ENCODE measurements at places on chromosomes 7 and 10.

DNA sequence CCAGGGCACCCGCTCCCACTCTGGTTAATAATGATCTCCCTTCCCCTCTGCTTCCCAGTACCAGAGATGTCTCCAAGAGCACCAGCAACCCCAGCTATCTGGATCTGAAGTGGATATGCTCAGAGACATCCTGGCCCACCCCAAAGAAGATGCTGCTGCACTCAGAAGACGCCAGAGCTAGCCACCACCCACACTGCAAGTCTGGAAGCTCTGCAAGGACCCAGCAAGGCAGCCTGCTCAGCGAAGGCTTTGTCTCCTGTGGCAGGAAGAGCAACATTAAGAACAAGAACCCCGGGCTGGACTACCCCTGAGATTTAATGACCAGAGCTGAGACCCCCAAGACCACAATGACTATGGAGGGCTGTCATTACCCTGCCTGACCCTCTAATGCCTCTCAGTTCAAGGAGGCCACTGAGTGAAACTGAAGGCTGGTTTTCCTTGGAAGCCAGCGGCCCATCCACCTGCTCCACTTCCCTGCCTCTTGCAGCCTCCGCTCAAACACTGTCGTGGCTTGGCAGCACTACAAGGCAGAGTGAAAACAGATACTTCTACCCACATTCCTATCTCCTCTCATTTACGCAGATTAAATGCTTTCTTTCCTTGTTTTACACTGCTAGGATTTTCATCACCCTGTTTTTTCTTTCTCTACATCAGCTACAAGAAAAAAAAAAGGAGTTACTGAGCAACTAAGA lies 202.2 kb downstream of the SNX10 start:
- no peak for DNase-seq

GRCh38 chr7:157612009-157612663 lies 275.3 kb downstream of the DNAJB6 start:
- no peak for DNase-seq

DNA sequence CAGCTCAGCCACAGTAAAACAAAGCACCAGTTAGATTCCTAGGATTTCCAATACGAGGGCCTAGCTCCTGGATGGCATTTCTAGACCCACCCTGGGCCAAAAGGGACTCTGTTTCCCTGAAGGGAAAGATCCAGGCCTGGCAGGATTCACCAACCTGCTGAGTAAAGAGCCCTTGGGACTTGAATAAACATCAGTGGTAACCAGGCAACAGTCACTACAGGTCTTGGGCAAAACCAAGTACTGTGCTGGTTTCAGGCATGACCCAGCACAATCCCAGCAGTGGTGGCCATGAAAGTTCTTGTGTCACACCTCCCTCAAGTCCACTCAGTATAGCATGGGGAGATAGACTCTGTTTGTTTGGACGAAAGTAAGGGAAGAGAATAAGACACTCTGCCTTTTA lies 31.0 kb upstream of the STARD3NL start:
- no peak for DNase-seq

DNA sequence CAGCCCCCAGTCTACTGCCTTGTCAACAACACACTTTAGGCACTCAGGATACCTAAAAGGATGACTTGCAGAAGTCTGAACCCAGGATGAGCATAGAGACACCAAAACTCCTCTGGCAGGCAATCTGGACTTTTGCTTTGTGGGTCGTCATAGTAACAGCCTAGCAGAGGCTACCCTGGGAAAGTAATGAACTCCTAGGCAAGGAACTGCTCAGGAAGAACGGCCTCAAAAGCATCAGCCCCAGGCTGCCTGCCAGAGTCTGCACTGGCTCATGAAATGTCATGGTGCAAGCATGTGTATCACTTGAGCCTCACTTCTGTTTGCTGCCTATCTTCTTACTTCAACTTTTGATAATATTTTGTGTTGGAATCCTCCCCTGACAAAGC lies 715.1 kb downstream of the GRID1 start:
- no peak for DNase-seq

- DNase-seq, result no peak
These were observed 4.2 kb downstream of the CYP17A1 start for GRCh38 chr10:102832987-102833386.

- no peak for DNase-seq
These were observed 30.4 kb upstream of the CDK13 start for GRCh38 chr7:39919646-39920045.

GRCh38 chr7:121372376-121373010 lies 23.6 kb downstream of the FAM3C start:
- no peak for DNase-seq

GRCh38 chr10:50990568-50991455 lies 83.5 kb upstream of the PRKG1 start:
- no peak for DNase-seq

DNA sequence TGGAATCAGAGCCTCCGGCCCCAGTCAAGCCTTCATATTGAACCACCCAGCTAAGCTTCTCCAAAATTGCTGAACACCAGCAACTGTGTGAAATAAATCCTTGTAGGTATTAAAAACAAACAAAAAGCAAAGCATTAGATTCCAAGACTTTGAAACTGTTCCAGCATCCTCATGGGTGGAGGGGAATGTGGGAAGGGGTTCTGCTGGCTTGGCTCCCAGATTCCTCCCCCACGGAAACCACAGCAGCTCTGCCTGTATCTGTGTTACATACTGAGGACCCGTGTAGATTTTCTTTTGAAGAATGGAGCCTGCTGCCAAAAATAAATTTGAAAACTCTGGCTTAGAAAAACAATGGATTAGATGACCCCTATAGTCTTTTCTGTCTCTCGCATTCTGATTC lies 20.0 kb downstream of the AKR1B1 start:
- no peak for DNase-seq

All from stimulated activated CD8-positive, alpha-beta memory T cell treated with anti-CD3 and anti-CD28 coated beads, Interleukin-15, amount 100 ng/mL, for 24 hours (primary cell).